Dermis microvascular lymphatic vessel endothelial cell (primary cell): ENCODE measurements at places on chromosomes 13 and 19. TPM values are rescaled to one million over a fixed set of nuclear protein-coding genes. Genes with fewer than 3 reads are reported as not detected.

Gene CEACAM1
- total RNA-seq: 10.9 and 35.7 TPM in 2 replicates

Gene RPS16
- 117 and 133 TPM in 2 replicates for total RNA-seq

Gene OPA3
- 4.1 and 5.6 TPM in 2 replicates for total RNA-seq

Gene SELENOV
- total RNA-seq: not detected in 2 replicates

Gene PGLYRP1
- total RNA-seq: not detected in 2 replicates

Gene SHD
- total RNA-seq: not detected in 2 replicates

Gene C5AR1
- total RNA-seq: not detected in 2 replicates

Gene PRR20A
- not detected in 2 replicates for total RNA-seq

Gene PSG4
- total RNA-seq: 2.3 TPM in 1 of 2 replicates, not detected in the other

Gene CPB2
- under 0.01 TPM in 1 of 2 replicates, not detected in the other for total RNA-seq

Gene GNA15
- total RNA-seq: 0.13 and 0.63 TPM in 2 replicates

Gene MAST1
- 0.26 and 1.1 TPM in 2 replicates for total RNA-seq

Gene FCER2
- total RNA-seq: not detected in 2 replicates

Gene ECSIT
- total RNA-seq: 22.4 and 22.6 TPM in 2 replicates

Gene CFD
- total RNA-seq: 2.2 and 2.5 TPM in 2 replicates

Gene NFIC
- total RNA-seq: 11.9 and 18.2 TPM in 2 replicates

Gene DCT
- not detected in 2 replicates for total RNA-seq

Gene ZNF700
- total RNA-seq: 4.0 and 5.9 TPM in 2 replicates

Gene CATSPERD
- not detected in 2 replicates for total RNA-seq

Gene FOSB
- total RNA-seq: 1.3 and 3.9 TPM in 2 replicates

Gene SERPINE3
- total RNA-seq: not detected in 2 replicates

Gene ZNF66
- total RNA-seq: 2.2 and 3.7 TPM in 2 replicates

Gene ZNF160
- total RNA-seq: 11.3 and 18.3 TPM in 2 replicates

Gene ZNF180
- total RNA-seq: 5.5 and 6.6 TPM in 2 replicates

Gene CEACAM16
- not detected in 2 replicates for total RNA-seq

Gene MATK
- total RNA-seq: 0.64 and 0.76 TPM in 2 replicates
